Chondrocyte (in vitro differentiated cells): ENCODE measurements at places on chromosomes 6 and 20. TPM values are rescaled to one million over a fixed set of nuclear protein-coding genes. Genes with fewer than 3 reads are reported as not detected.

HLA-DMB gene
- total RNA-seq = not detected in 3 replicates

SIRPA gene
- total RNA-seq = 16.2 to 25.6 TPM (median 24.9 TPM) in 3 replicates

CRISP1 gene
- total RNA-seq = not detected in 3 replicates

OVOL2 gene
- not detected in 3 replicates for total RNA-seq

PLAGL2 gene
- 9.1 to 16.9 TPM (median 16.4 TPM) in 3 replicates for total RNA-seq

LAMA2 gene
- total RNA-seq = 1.9 to 9.8 TPM (median 2.5 TPM) in 3 replicates

FRMD1 gene
- total RNA-seq = 0.20 to 0.28 TPM in 2 of 3 replicates, not detected in the other

RBM24 gene
- 10.1 to 13.1 TPM (median 10.8 TPM) in 3 replicates for total RNA-seq

OPRM1 gene
- not detected in 3 replicates for total RNA-seq

CDH4 gene
- 0.48 to 1.1 TPM (median 0.99 TPM) in 3 replicates for total RNA-seq

FRK gene
- total RNA-seq = 0.60 to 1.1 TPM (median 1.1 TPM) in 3 replicates

GRCh38 chr6:34412016-34412415, 13.9 kb downstream of the RPS10 start:
- no peak for DNase-seq

DNA sequence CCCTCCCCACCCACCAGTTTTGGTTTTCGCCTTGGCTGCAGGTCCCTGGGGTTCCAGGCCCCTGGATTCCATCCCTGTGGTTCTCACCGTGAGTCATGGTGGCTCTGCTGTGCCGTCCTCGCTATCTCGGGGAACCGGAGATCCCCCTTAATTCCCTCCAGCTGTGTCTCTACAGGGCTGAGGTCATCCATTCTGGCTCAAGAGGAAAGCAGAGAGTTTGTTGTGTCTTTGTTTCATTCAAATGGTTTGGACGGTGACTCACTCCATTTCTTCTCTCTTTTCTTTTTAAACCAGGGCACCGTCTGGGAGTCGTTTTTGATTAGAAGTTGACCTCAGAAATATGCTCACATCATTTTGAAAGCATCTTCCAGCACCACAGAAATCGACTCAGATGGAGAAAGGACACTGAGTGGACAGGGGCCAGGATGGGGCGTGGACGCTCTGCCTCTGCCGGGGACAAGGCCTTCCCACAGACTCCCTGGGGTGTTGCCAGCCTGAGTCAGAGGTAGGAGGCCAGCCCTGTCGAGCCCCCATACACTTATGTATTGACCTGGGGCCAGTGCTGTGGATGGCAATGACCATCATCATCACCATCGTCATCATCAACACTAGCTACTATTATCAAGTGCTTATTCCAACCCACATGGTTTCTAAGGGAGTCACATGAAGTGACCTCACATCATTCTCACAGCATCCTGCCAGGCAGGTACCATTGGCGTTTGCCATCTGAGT, 176.2 kb downstream of the NFATC2 start:
- no peak for DNase-seq

DNA sequence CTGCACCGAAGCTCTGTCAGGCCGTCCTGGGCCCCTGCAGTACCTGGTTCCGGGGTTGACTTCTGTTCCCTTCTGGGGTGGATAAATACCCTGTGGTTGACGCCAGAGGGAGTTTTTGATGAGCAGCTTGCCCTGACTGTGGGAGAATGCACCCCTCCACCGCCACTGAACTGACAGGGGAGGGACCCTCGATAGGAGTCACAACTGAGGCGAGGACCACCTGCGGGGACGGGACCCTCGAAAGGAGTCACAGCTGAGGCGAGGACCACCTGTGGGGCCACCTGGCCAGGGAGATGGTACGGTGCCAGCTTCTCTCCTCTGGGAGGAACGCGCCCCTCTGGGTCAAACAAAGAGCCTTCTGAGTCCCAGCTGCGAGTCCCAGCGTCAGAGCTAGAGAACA, 100.1 kb upstream of the FRMD1 start:
- DNase-seq = no peak

DNA sequence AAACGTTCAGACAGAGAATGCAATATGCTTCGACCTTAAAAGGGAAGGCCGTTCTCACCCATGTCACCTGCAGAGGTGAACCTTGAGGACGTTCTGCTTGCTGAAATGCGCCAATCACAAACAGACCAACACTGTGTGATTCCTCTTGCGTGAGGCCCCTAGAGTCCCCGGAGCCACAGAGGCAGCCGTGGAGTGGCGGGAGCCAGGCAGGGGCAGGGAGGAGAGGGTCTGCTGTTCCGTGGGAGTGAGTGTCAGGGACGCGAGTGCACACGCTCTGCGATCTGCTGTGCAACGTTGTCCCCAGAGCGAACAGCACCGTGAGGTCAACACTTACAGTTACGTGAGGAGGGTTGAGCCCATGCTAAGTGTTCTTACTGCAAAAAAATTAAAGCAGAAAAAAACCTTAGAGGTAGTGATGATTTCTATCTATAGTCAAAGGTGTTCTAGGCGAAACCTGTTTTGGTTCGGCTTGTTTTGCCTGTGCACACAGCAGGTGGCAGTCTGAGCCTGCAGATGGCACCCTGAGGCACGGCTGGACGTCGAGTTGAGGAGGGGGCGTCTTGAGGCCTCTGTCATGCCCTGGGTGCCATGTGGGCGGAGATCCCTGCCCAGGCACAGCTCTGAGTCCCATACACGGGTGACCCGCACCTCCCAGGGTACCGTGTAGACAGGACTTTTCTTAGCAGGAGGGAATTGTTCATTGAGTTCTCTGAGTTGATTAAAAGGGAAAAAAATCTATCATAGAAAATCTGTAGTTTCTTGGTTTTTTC, 71.7 kb upstream of the FRMD1 start:
- peak; percentile 72 for DNase-seq

- no peak for DNase-seq
Measured at GRCh38 chr20:58305061-58305460, 4.5 kb upstream of the RAB22A start.

DNA sequence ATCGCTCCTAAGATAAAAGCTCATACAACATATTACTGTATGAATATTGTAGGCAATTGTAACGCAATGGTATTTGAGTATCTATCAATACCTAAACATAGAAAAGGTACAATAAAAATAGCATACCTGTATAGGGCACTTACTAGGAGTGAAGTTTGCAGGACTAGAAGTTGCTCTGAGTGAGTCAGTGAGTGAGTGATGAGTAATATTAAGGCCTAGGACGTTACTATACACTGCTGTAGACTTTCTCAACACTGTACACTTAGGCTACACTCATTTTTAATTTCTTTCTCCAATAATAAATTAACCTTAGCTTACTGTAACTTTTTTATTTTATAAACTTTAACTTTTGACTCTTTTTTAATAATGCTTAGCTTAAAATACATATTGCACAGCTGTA, 546.9 kb downstream of the HACE1 start:
- DNase-seq = no peak

- DNase-seq = no peak
Measured at GRCh38 chr6:169789146-169789943, 37.9 kb downstream of the ERMARD start.

GRCh38 chr6:109239651-109240321, 142.5 kb downstream of the CD164 start:
- no peak for DNase-seq

DNA sequence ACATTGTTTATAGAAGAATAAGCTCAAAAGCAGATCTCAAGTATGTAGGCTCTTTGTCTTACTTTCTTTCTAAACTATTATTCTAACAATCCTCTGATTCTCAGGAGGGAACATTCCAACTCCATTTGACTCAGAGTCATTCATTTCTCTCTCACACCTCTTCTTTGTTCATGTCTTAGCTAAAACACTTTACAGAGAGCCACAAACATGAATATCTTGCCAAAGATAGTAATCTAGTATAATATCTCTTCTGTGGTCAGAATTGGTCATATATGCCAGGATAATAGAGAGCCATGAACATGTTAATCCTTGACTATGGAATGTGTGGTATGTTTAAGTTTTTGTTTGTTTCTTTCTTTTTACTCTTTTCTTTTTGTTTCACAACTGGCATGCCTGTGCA, 456.0 kb upstream of the PTCHD4 start:
- no peak for DNase-seq

DNA sequence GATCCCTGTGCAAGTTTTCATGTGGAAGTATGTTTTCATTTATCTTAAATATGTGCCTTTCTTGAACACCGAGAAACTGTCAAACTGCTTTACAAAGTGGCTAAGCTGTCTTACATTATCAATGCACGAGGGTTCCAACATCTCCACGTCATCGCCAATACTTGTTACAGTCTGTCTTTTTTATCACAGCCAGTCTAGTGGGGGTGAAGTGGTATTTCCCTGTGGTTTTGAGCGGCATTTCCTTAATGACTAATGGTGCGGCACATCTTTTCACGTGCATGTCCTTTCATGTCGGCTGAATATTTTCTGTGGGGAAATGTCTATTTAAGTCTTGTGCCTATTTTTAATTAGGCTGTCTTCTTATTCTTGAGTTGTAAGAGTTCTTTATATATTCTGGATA, 280.4 kb downstream of the FOXC1 start:
- no peak for DNase-seq

- DNase-seq = no peak
Measured at GRCh38 chr20:51187261-51187660, 164.4 kb upstream of the KCNG1 start.

DNA sequence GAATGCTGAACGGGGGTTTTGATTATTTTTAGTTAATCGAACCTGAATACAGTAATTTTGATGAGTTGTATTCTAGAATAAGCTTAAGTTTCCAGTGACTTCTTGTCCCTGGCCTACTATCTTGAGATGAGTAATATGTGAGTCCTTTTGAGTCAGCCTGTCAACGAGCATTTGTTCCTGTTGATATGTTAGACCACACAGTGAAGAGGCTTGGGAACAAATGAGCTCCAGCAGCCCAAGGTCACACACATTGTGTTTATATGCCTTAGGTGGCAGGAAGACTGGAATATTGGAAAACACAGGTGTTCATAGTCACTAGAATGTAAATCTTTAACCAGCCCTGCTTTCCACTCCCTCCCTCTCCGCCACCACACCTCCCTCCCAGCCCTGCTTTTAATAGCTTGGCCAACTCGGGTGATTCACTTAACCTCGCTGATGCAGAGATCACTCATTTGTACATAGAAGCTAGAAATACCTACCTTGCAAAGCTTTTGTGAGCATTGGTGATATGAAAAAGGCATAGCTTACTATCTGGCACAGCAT, 9.1 kb downstream of the SMPDL3A start:
- DNase-seq = no peak

DNA sequence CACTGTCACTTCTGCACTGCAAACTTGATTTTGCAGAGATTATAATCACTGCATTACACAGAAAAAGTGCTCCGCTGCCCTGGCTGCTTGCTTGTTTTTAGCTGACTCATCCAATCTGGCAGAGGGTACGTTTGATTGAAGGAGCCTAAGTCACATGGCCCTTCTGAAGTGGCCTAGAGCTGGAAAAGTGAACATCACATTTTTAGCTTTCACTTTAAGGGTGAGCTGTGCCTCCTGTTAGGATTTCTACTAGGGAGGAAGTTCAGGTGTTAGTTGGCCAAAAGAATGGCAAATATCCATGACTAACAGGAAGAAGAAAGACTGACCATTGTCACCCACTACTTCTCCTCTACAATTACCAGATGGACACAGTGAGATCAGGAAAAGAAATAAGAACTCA, 889.1 kb upstream of the MAP3K7 start:
- no peak for DNase-seq

DNA sequence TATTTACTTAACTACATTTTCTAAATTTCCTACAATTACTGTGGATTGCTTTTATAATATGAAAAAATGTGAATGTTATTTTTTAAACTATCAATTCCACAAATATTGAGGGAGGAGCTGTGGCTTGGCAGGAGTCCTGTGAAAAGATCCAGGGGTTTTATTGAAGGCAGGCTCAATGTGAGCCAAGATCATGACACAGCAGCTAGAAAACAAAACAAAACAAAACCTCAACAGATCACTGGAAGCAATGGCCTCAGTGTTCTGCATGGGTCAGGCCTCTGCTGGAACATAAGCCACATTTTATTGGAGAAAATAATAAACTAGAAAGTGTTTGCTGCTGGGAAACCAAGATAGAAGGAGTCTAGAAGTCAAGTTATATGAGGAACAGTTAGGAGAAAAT, 19.4 kb upstream of the RCAN2 start:
- no peak for DNase-seq

DNA sequence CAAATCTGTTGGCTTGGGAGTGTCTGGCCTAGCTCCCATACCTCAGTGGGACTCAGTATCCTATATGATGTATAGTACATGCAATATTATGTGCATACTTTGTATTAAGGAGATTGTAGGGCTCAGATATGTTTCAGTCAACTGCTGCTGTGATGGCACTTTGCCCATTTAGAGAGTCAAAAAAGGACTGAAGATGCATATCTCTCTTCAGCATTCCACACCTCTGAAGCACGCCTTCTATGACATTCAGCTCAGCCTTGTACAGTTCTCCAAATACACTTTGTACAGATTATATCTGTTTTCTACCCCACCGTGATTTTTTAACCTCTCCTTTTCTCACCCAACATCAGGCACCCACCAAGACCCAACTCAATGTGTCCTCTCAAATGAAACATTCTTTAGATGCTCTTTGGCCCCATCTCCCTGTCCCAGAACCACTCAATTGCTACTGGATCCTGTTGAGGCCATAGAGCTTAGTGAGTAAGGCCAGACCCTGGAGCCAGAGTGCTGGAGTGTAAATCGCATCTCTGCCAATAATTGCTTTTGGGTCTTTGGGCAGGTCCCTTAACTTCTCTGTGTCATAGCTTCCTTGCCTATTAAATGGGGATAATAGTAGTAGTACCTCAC, 15.6 kb downstream of the ENPP1 start:
- DNase-seq = no peak

DNA sequence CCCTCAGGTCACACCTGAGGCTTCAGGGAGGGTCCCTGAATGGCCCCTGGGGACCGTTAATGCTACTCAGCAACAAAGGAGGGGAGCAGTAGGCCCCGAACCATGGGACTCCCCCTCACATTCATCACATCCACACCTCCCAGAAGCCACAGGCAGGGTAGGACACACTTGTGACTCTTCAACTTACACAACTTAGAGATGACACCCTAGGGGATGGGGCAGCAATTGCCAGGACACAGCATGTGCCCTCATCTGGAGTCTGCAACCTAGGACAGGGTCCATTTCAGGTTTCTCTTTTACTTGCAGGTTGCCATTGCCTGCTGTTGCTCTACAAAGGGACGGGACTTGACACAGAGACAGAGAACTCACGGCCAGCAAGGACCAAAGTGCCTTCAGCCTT, 770 bp downstream of the ULBP3 start:
- no peak for DNase-seq

DNA sequence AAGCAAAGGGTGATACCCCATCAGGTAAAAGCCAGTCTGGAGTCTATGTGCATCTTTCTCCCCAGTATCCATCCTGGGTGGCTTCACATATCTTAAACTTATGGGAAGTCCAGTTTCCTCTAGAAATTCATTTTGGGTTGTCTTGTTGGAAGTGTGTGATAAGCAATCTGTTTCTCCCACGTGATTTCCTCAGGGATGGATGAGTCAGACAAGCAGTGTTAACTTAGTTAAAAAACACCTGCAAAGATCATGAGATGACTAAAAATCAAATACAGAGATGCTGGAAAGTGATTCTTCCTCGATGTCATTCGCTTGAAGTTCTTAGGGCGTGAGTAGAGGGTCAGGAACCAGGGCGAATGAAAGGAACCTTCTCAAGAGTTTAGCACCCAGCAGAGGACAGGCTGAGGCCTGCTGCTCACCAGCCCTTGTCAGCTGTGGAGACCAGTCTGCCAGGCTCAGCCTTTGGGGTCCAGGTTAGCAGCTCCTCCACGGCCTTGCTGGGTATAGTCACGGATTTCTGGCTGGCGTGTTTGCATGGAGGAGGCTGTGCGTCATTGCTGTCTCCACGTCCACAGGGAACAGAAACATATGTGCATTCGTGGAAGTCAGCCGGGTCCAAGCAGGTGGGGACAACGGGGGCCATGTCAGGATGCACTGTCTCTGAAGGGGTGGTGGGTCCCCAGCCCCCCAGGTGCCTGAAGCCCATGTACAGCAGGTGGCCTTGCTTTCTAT, 2.8 kb upstream of the PNPLA1 start:
- no peak for DNase-seq

GRCh38 chr20:59217173-59217572, 53.6 kb downstream of the ZNF831 start:
- no peak for DNase-seq
